ENCODE measurements at places on chromosomes 1 and 21. TPM values are rescaled to one million over a fixed set of nuclear protein-coding genes. Genes with fewer than 3 reads are reported as not detected.

CELA2A gene
- total RNA-seq, result not detected

CAMTA1 gene
- total RNA-seq, result 77.2 TPM

- peaks cover 3% of the 10 kb centered on the region for H3K4me1 ChIP-seq
- peaks cover 5% of the 10 kb centered on the region for H3K36me3 ChIP-seq
- no peaks in the 10 kb centered on the region for H3K27me3 ChIP-seq
- DNase-seq, result peak; percentile 69
Measured at GRCh38 chr1:226912587-226913176, 27.4 kb upstream of the COQ8A start.

DNA sequence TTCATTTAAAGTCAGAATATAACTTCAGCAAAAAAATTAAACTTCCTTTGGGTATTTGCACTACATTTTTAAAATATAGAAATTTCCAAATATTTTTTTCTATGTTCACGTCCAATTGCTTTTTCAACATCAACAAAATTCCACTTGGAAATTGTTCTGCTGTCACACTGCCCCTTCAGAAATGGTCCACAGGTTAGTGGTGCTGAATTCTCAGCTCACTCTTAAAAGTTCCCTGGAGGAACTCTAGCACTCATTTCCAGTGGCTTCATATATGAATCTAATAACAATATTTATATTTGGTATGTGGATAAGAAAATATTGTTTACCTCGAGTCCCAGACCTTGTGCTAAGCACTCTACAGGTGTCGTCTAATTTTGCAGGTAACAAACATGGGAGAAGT lies 27.4 kb upstream of the VAV3 start:
- no peak overlapping the region for H3K27ac ChIP-seq
- H3K36me3 ChIP-seq, result no peaks in the 10 kb centered on the region
- peaks cover 3% of the 10 kb centered on the region for H3K27me3 ChIP-seq
- H3K4me3 ChIP-seq, result no peak overlapping the region

ILDR2 gene
- 0.56 TPM for total RNA-seq

DNA sequence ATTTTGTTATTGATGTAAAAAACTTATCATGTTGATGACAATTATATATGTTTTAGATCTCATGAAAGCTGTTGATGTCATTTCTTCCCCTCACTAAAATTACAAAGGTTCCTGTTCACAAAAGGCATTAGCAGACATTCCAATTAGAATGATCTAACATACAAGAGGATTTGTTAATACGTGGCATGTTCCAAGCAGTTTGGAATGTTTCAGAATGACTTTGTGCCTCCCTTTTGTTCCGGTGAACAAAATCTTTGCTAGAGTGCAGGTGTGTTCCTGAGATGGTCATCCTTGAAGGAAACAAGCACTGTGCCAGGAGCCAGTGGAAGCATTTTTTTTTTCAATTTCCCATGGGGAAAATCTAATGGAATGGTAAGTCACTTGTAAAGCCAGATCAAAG lies 108.0 kb upstream of the KCTD3 start:
- H3K4me1 ChIP-seq, result no peaks in the 10 kb centered on the region
- no peak overlapping the region for H3K27ac ChIP-seq
- no peaks in the 10 kb centered on the region for H3K36me3 ChIP-seq
- DNase-seq, result no peak
- peaks cover 1% of the 10 kb centered on the region for H3K27me3 ChIP-seq

CFHR5 gene
- not detected for total RNA-seq
